ENCODE measurements at places on chromosomes 2 and 18.

- no peak for DNase-seq
These were observed 1.4 kb downstream of the ALPI start for GRCh38 chr2:232457121-232458011.

DNA sequence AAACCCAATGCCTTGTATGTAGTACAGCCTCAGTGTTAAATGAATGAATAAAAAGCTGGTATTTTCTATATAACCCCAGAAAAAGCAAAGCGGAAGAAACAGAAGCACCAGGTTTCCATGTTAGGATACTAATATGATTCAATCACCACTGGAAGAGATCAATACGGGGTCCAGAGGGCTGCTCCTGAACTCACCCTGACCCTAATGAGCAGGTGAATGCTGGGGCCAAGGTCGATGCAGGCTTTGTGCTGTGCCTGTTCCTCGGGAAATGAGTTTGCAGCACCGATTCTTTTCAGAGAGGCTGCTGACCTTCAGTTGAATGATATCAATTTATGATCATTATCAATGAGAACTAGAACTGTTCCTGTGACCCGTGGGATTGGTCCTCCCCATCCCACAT lies 228.5 kb downstream of the CDCA7 start:
- DNase-seq, result no peak

- DNase-seq, result no peak
These were observed 162.1 kb upstream of the ZNF516 start for GRCh38 chr18:76656925-76657827.

GRCh38 chr2:160207271-160207670 lies 7.2 kb upstream of the ITGB6 start:
- DNase-seq, result no peak

DNA sequence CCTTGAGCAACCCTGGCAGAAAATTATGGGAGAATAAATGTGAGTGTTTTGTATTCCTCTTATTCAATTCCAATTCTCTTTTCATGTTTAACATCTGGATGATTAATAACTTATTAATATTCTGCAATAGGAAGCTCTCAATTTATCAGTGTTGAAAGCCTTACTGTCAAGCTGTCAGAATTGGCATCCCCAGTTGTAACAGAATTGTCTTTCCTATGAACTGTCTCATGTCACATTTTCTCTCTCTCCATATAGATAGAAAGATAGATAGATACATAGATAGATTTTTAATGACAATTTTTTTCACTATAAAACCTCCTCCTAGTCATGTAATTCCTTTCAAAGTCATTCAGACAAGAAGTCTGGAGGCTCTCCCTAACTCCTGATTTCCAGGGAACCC lies 331.5 kb downstream of the GALNT13 start:
- DNase-seq, result no peak

GRCh38 chr2:221570321-221570935 lies 1.7 kb downstream of the EPHA4 start:
- DNase-seq, result peak; percentile 75

GRCh38 chr18:13369756-13370510 lies 151.4 kb downstream of the LDLRAD4 start:
- DNase-seq, result peak; percentile 61

DNA sequence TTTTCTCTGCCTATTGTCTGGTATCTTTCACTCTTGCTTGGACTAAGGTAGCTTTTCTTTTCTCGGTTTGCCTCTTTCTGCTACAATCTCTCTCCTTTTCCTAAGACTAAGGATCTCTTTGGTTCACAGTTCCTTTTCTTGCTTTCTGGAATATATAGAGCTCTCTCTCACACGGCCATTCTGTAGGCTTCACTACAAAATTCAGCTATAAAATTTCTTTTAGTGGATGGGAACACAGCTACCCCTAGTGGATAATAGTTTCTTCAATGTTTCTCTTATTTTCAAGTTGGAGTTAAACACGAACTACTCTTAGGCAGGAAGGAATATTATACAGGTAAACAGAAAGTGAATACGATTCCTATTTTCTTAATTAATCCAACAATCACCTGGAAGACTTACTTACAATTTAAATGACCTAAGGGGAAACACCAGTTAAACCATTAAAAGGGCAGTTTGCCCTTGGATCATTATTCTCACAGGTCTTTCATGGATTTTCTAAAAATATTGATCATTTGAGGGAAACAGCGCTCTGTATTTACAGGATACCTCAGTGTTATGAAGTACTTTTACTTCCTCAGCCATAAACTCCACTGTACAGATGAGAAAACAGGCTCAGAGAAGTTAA lies 140.5 kb downstream of the LRP2 start:
- no peak for DNase-seq
